ENCODE measurements at places on chromosomes 11 and 22.

- DNase-seq, result no peak
These were observed 961.3 kb upstream of the CNTN5 start for GRCh38 chr11:98059488-98059887.

DNA sequence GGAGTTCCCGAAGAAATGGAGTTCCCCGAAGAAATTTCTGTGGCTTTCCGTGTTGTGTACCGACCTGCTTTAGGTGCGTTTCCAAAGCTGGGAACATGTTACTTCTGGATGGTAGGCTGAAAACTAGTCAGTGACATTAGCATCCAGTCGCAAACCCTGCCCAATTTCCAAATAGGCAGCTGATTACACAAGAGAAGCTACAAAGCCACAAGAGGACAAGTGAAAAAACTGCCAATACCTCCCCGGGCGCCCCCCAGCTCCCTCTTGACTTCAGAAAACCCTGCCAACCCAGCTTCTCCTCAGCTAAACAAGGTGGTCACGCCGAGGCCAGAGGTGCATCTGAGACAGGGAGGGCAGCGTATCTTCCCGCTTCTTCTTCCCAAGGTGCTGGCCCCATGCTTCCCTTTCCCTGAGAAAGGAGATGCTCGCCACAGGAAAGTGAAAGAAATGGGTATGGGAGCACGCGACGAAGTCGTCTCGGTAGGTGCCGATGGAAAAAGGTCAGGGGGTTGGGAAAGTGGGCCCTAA is 551 bp downstream of the AGBL2 start:
- no peak for DNase-seq

- DNase-seq, result no peak
These were observed 24.0 kb downstream of the TPST2 start for GRCh38 chr22:26565889-26566288.

GRCh38 chr11:83778596-83778995 is 492.4 kb upstream of the CCDC90B start:
- no peak for DNase-seq

- no peak for DNase-seq
These were observed 129.5 kb upstream of the PITPNB start for GRCh38 chr22:28048529-28048928.

DNA sequence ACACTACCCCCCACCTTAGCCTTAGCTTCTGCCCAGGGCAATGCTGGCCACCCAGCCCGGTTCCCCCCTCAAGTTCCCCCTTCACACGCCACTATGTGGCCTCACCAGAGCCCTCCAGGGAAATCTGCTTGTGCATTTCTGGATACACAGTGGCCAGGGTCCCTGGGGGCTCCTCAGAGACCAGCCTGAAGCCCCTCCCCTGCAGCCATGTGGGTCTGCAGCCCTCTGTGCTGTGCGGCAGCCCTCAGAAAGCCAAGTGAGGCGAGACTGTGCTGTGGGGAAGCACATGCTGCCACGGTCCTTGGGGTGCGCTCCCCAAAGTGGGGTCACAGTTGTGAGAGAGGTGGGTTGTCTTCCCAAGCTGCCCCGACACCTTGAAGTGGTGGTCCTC is 2.1 kb upstream of the PLXNB2 start:
- no peak for DNase-seq

DNA sequence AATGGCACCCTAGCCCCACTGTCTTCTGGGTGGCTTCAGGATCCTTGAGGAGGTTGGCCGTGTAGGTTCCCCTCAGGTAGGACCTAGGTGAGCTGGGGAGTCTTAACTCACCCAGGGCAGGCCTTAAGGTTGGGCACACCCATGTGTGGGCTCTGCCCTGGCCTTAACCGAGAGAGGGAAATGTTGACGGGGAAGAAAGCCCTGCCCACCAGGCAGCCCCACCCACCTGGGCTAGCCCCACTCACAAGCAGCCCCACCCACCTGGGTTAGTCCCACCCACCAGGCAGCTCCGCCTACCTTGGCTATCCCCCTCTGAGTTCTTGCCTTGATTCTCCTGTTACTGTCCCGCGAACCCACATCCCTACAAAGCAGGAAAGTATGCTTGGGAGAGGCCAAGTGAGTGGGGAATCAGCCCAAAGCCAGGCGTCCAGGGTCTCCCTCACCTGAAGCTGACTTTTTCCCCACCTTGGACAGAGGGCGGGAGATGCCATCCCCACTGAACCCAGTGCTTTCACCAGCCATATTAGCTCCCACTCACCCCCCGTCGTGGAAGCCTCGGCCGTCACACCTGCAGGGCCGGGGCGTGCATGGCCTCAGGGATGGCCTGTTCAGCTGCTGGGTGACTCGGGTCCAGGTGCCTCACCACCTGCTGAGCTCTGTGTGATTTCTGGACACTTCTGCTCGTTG is at the start of gene MYEOV:
MYEOV (plus strand) TSS at position 337 of the 687 bp plus-strand sequence. CDS start 1,200 bp downstream, outside the sequence.
- no peak for DNase-seq

DNA sequence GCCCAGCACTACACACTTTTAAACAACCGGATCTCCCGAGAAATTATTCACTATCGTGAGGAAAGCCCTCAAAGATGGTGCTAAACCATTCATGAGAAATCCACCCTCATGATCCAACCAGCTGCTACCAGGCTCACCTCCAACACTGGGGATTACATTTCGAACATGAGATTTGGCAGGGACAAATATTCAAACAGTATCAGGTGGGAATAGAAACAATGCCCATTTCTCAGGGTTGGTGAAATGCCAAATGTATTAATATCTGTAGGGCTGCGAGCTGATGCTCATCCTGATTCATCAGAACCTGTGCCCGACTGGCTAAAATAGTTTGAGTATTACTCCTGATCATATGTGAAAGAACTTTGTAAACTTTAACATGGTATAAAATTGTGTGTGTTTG is 15.8 kb upstream of the PTPRJ start:
- DNase-seq, result no peak

DNA sequence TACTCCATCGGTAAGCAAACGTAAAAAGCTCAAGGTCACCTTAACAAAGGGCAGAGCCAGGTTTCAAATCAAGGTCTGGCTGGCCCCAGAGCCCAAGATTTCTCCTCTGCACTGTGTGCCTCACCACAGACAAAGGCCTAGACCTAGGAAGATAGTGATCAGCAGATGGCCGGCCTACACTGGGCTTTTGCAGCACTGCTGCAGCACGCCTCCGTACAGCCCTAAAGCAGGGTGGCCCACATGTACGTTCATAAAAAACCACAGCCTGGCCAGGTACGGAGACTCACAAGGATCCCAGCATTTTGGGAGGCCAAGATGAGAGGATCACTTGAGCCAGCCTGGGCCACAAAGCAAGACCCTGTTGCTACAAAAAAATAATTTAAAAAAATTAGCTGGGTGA is 106.3 kb upstream of the PITPNB start:
- DNase-seq, result no peak

- no peak for DNase-seq
These were observed 56.1 kb upstream of the INCENP start for GRCh38 chr11:62067741-62068140.

- DNase-seq, result no peak
These were observed 1476.1 kb downstream of the BRD1 start for GRCh38 chr22:48351376-48352085.

GRCh38 chr11:17864478-17864941 is 129.9 kb downstream of the KCNC1 start:
- DNase-seq, result no peak

DNA sequence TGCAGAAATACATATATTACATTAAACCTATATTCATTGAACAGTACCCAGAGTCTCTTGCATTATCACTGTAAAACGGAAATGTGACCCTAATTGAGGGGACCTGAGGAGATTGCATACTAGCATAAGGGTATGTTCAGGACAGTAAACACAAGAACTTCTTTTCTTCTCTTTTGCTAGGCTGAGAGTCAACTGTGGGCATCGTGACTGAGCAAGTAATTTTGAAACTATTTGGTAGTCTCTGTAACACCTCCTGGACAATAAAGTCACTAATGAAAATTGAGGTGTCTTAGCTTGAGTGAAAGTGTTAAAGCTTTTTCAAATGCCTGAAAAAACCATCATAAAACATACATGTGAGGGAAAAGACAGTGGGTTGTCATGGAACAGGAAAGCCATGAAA is 90.9 kb downstream of the PDHX start:
- no peak for DNase-seq

DNA sequence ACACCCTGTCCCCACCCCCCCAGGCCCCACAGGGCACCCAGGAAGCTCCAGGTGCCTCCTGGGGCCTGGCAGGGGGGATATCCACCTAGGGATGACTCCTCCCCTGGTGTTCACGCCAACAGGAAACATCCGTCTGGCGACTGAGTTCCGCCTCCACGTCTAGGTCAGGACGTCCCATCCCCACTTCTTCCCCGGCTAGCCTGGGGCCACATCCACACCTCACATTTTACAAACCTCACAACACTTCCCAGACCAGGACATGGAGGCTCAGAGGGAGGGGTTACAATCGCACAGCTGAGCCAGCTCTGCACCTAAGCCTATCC is 21.0 kb downstream of the MAFF start:
- no peak for DNase-seq

- no peak for DNase-seq
These were observed 368.6 kb downstream of the TBC1D22A start for GRCh38 chr22:47130883-47131631.

DNA sequence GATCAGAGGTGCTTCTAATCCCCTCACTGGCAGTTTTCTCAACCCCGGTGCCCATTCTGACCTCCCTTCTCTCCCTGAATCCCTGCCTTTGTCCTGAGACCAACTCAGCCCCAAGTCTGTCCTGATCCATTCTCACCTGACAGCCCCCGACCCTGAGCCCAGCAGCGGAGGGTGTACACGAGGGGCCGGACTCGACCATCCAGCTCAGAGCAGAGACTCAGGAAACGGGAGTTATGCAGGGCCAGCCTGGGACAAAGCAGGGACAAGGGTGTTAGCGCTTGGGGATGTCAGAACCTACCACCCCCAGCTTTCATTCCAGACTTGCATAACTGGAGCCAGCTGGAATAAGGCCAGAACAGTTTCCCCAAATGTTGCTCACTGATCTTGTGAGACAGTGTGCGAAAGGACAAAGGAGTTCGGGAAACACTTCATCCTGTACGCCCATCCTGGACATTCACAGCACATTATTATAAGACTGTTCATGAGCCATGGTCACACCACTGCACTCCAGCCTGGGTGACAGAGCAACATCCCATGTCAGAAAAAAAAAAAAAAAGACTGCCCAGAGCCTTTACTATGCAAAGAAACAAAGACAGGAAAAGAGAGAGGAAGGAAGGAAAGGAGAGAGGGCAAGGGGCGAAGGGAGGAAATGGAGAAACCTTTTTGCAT is 3.5 kb upstream of the EEF1G start:
- DNase-seq, result no peak

- no peak for DNase-seq
These were observed 29.4 kb upstream of the PISD start for GRCh38 chr22:31691408-31691807.

DNA sequence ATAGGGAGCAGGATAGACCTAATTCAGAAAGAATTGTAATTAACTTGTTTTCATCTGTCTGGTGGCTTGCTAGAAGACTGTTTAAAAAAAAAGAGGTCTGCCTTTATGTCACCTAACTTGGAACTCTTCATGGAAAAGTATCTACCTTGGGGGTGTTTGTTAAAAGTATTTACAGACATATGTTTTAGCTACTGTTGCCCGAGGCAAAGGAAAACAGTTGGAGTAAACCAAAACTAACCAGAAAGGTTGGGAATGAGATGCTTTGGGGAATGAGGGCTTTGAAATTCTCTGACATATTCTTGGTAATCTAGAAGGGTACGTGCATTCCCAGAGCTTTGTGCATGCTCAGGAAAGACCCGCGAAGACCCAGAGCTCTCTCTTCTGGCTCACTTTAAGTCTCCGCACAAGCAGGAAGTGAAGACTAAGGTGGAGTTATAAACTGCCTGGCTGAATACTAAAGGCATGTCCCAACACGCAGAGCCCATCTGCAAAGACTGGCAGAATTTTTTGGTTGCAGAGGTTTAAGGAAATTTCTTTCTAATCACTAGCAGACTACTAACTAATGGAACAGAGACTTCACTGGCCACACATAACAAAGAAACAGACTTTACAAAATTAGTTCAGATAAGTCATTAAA is 33.2 kb downstream of the HIKESHI start:
- DNase-seq, result no peak

- DNase-seq, result no peak
These were observed 613.9 kb downstream of the TBC1D22A start for GRCh38 chr22:47376322-47376700.

GRCh38 chr11:35377262-35377661 is 42.1 kb downstream of the SLC1A2 start:
- DNase-seq, result no peak

- DNase-seq, result no peak
These were observed 33.6 kb downstream of the LRRC32 start for GRCh38 chr11:76636826-76637460.

DNA sequence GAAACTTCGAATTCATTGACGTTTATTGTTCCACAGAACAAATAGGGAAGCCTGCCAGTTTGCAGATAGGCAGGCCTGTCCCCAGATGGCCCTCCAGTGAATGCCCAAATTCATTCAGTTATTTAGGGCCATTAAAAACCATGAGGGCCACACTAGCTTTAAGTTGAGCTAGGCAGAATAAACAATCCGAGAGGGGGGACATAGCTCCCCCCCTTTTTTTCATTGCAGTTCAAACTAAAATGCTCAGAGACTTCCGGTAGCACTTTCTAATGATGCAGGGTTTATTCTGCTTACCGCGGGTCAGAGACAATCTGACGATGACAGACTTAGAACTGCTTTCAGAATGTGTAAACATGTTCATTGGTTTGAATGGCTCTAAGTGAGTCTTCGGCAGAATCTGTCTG is 72.0 kb downstream of the ZBTB16 start:
- DNase-seq, result no peak

GRCh38 chr11:104161751-104162450 is 2.0 kb downstream of the PDGFD start:
- DNase-seq, result no peak

- no peak for DNase-seq
These were observed 91.0 kb downstream of the TMPRSS5 start for GRCh38 chr11:113615098-113615497.

GRCh38 chr11:40340911-40341310 is 1118.5 kb downstream of the LRRC4C start:
- DNase-seq, result no peak

DNA sequence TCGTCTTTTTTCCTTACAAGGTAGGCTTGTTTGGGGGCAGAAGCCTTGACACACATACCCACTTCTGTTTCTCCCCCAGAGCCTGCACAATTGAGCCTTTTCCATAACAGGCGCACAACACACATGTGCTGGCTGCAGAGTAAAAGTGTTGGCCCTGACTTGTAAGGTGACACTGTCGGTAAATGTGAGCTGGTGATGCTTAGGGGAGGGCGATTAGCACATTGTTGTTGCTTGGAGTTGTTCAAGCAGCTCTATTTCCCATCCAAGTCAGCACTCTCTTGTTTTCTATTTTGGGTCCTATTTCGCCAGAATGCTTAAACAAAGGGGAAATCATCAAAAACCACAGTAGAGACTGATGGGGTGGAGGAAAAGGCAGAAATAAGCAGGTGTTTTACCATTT is 51.9 kb upstream of the PTPRJ start:
- DNase-seq, result no peak
